ENCODE measurements at places on chromosomes 4 and X.
A peak's percentile ranks its signal among the peaks of the same experiment; 100 is the strongest.

- DNase-seq: no peak
Observed at GRCh38 chr4:44652002-44652401, 577 bp upstream of the YIPF7 start.

- no peak for DNase-seq
Observed at GRCh38 chrX:37075892-37076595, 67.9 kb downstream of the FAM47C start.

GRCh38 chr4:156620786-156621185, 350.8 kb downstream of the PDGFC start:
- DNase-seq: no peak

- DNase-seq: no peak
Observed at GRCh38 chrX:46953137-46953527, 40.9 kb downstream of the JADE3 start.

GRCh38 chr4:140710908-140711622, 45.1 kb downstream of the TBC1D9 start:
- DNase-seq: no peak

DNA sequence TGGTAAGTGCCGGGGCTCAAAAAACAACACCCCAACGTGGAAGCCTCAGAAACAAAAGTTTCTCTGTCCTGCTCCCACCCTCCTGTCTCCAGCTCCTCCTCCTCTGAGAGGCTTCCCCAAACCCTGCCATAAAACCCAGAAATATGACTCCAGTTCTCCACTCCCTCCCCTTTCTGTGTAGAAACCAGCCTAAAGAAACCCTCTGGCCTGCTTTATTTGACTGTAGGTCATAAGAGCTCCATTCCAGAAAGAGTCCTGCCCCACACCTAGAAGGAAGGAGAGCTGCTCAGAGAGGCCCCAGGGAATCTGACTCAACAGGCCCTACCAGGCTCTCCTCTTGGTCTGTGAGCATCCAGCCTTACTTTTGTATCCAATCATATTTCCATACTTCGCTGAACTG, 872 bp upstream of the S100P start:
- DNase-seq: no peak

DNA sequence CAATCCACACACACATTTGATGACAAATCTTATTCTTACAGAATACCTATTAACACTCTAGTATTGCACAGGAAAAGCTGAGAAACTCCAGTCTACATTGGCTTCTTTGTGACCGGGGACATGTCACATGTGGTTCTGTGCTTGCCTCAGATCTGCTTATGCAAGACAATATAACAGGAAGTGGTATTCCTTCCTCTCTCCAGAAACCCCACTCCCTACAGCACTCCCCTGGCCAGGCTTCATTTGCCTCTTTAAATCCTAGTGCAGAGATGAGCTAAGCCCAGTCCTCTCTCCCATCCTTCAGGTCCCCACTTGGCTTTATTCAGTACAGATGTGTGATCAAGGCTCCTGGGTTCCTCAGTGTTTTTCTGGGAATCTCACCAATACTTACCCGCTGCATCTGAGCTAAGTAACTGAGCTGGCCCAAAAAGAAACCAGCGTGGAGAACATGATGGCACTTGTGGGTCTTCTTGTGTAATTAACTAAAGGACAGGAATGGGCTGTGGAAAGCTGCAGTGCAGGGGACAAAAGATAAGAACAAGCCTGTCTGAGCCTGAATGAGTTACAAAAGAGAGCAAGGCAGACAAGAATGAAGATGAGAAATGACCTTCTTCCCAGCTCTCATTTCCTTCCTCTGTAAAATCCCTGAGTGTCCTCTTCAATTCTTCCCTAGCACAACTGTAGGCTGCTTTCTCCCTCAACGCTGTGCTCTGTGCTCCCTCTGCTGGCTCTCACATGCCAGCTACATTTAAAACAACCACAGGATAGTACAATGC, 105.6 kb downstream of the HNRNPD start:
- peak; percentile 54 for DNase-seq

DNA sequence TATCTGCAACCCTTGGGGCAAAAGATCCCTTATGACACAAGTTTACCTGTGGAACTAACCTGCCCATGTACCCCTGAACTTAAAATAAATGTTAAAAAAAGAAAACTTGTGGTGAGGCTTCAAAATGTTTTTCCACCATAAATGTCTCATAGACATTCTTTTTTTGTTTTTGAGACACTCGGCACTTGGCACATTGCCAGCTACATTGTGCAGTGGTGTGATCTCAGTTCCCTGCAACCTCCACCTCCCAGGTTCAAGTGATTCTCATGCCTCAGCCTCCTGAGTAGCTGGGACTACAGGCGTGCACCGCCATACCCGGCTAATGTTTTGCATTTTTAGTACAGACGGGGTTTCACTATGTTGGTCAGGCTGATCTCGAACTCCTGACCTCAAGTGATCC, 528.9 kb upstream of the CXorf51A start:
- no peak for DNase-seq

GRCh38 chrX:72273718-72274117, 3.3 kb downstream of the RPS4X start:
- no peak for DNase-seq

DNA sequence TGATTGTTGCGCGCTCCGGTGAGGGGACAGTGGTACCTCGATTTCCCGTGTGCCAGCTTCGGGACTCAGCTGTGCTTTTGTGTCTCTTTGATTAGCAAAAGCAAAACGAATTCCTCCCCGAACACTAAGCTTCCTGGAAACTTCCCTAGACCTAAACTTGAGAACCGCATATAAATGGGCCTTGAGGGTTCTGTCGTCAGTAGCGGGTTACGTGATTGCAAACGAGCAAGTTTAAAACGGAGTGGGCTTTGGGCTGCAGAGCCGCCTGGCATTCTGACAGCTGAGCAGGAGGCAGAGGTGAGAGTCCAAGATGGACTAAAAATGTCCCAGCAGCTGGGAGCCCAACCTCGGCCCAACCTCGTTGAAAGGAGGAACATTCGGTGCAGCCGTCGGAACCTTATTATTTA, 1.2 kb upstream of the TAPT1 start:
- DNase-seq: peak; percentile 36

DNA sequence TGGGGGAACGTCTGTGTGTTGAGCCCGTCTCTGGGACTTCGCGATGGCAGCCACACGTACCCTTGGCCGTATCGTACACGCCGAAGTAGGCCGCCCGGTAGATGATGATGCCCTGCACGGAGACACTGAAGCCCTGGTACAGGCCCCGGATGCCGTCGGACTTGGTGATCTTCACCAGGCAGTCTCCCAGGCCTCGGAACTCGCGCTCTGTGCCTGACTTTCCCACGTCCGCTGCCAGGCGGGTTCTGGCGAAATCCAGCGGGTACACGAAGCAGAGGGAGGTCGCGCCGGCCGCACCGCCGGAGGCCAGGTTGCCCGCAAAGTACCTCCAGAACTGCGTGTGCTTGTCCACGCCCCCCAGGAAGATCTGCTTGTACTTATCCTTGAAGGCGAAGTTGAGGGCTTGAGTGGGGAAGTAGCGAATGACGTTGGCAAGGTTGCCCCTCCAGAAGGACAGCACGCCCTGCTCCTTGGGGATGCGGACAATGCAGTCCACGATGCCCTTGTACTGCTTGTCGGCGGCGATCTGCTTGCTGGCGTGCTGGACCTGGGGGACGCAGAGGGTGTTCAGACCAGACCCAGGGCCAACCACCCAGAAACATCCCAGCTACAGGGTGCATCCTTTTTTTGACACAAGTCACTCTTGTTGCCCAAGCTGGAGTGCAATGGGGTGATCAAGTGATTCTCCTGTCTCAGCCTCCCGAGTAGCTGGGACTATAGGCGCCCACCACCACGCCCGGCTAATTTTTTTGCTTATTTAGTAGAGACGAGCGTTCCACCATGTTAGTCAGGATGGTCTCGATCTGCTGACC, 2.5 kb downstream of the SLC25A6 start:
- no peak for DNase-seq

DNA sequence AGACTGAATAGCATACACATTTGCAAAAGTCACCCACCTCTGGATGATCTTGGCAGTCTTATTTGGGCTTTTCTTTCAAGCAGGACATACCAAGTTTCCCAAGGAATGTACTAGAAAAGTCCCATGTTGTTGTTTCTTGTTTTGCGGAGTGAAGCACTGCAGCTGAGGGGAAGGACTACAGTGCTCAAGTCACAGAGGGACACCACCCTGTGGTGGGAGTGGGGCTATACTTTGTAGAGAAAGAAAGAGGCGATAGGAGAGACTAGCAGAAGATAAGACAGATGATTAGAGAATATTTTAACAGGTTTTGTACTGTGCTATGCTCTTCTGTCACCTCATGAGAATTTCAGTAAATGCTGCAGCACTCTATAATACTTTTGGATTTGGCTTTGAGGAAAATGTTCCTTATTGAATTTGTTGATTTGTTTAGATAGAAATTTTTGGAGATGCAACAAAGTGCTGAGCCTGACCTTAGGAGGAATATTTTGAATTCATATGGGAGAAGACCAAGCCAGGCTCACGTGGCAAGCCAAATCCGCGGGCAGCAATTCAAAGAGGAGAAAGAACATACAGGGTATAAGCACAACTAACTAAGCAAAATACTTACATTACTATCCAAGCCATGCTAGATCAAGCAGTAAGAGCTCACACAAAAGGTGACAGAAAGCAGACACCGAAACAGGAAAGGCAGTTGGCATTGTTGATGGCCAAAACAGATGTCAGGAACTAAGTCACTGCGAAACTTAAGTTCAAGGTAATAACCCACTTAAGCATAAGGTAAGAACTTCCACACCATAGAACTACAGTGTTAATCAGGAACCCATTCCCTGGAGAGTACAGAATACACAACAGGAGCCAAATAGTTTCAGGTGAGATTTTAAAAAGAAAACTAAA, 280.3 kb upstream of the INTU start:
- no peak for DNase-seq

GRCh38 chrX:66399273-66399672, 235.2 kb downstream of the HEPH start:
- no peak for DNase-seq

GRCh38 chr4:155600244-155600643, 66.4 kb upstream of the GUCY1A1 start:
- no peak for DNase-seq

GRCh38 chrX:7503251-7503650, 339.7 kb upstream of the VCX start:
- peak; percentile 78 for DNase-seq

DNA sequence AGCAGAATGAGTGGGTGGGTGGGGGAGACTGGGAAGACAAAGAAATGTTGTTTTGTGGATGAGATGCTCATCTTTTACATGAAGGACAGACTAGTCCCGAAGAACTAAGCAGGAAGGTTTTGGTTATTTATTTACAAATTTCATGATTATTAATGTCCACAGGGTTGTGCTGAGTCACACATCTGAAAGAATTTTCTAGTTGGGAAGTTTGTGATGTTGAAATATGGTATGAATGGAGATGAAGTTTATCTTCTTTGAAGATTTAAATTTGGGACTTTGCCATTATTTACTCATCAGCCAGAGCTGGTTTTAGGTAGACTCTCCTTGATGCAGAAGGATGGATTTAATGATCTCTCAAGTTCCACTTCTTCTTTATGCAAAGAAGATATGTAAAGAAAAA, 75.5 kb downstream of the MOSPD2 start:
- no peak for DNase-seq

DNA sequence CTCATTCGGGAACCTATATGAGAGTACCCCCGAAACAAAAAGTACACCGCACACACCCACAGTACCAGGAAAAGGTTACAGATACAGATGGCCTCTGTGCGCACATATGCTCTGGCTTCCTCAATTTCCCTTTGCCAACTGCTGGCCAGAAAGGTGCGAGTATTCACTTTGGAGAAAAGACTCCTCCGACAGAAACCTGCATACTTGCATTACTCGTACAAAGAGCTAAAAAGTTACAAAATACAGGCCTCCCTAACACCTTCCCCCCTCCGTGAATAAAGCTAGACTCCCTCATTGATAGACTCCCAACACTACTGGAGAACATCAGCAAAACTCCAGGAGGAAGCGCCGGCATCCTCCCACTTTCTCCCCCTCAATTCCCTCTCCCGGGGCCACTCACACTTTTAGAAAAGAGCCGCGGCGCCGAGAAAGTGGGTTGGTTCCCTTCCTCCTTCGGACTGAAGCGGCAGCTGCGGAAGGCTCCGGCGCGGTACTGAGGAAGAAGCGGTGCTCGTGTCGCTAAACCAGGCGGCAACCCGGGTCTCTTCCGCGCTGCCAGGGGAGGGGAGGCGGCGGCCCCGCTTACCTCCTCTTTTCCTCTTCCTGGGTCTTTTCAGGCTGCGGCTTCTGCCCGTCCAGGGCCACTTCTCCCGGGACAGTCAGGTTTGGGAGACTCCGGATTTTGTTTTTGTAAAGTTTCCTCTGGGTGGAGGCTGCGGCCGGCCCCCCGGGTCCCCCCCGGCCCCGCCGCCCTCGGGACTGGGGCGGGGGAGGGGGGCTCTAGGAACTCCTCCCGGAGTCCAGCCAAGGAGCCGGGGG, 1.1 kb downstream of the FBXW7 start:
- DNase-seq: no peak

DNA sequence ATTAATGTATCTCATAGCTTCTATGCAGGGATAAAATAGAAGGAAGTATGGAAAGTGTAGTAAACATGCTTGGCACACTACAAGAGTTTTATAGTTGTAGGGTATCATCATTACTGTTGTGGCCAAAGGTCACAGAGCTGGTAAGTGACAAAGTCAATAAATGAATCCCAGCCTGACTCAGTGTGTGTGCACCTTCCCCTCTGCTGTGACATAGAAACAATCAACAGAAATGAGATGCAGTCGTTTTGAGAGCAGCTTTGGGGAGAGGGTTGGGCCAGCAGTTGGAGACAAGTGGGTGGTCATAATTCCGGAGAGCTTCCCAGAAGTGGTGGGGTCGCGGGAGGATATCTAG, 82.4 kb upstream of the RBPJ start:
- peak; percentile 54 for DNase-seq

- no peak for DNase-seq
Observed at GRCh38 chrX:122135070-122135469, 1049.0 kb upstream of the GRIA3 start.

DNA sequence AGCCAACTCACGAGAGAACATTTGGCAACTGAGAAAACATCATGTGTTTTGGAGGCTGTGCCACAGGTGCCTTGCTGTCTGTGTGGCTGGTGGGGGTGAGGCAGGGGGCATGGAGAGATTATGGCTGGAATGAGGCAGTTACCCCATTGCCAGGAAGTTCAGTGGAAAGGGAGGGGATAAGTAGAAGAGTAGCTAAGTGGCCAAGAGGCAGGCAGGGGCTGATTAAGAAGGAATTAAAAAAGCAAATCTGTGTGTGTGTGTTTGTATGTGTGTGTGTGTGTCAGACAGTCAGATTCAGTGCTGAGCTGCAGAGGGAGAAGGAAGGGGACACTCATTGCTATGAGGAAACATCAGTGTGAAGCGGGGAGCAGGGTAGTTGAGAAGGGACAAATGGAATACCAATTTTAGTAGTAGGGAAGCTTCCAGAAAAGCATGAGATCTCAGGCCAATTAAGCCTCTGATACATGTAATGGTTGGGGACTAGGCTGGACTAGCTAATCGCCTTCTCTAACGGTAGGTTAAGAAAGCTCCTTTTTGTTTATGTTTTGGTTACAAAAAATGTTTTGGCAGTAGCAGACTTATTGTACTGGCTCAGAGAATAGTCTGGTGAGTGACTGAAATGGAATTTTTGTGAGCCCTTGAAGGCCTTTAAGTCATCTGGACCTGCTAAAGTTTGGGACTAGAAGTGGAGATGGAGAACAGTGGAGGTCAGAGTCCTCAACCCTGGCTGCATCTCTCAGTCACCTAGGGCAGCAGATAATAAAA, 18.5 kb downstream of the TMEM164 start:
- no peak for DNase-seq
